Stimulated activated CD8-positive, alpha-beta memory T cell treated with anti-CD3 and anti-CD28 coated beads, Interleukin-7, amount 100 ng/mL, for 24 hours (primary cell): ENCODE measurements at places on chromosomes 7 and 10.

DNA sequence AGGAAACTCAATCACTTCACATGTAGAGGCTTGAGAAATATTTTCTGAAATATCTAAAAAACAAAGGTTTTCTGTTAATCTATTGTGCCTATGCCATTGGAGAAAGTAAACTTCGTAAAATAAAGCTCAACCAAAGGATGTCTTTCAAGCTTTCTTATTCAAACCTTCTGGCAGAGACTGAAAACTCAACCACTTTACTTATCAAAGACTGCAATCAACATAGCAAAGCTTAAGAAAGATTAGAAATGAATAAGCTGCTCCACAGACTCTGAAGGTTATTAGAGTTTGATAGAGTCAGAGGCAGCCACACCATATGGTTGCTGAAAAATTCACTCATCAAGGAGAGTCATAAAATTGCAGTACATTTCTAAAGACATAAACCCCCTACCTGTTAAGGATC, 245.8 kb upstream of the MEOX2 start:
- no peak for DNase-seq

DNA sequence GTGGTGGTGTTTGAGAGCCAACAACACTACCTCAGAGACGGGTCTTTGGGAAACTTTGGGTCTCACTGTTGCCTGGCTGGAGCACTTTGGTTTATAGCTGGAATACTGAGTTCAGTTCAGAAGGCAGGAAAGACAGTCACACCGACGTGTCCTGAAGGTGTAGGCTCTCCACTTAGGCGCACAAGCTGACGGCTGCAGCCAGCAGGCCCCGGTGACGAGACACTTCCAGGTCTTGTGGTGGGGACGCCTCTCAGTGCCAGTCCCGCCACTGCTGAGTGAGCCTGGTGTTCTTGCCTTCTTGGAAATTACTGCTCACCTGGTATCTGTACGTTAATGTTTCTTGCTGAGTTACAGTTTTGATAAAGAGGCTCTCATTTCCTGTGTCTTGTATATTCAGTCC, 74.0 kb downstream of the WDR37 start:
- DNase-seq: no peak

DNA sequence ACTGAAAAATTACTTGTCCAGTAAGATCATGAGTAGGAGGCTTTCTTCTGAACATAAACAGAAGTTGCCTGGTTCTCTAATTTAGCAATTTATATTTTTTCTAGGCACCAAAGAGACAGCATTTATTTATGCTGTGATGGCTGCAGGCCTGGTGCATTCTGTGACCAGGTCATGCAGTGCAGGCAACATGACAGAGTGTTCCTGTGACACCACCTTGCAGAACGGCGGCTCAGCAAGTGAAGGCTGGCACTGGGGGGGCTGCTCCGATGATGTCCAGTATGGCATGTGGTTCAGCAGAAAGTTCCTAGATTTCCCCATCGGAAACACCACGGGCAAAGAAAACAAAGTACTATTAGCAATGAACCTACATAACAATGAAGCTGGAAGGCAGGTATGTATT, 2.8 kb downstream of the WNT16 start:
- DNase-seq: no peak

DNA sequence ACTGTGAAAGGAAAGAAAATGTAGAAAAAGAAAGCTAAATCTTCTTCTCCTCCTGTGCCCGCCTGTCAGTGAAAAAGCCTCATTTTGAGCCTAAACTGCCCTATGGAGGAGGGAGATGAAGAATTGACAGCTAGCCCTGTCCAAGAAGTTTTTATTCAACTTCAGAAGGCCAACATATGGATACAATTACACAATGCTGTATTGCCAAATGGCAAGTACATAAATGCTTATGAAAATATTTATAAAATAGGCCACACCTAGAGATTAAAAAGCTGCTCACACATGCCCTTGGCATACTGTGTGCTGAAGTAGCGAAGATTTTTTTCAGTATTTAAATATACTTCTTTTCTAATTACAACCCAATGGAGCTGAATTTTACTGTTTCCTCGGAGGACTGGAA, 65.1 kb upstream of the NEBL start:
- DNase-seq: no peak

- DNase-seq: no peak
Measured at GRCh38 chr10:30798646-30799185, 169.2 kb upstream of the LYZL2 start.

DNA sequence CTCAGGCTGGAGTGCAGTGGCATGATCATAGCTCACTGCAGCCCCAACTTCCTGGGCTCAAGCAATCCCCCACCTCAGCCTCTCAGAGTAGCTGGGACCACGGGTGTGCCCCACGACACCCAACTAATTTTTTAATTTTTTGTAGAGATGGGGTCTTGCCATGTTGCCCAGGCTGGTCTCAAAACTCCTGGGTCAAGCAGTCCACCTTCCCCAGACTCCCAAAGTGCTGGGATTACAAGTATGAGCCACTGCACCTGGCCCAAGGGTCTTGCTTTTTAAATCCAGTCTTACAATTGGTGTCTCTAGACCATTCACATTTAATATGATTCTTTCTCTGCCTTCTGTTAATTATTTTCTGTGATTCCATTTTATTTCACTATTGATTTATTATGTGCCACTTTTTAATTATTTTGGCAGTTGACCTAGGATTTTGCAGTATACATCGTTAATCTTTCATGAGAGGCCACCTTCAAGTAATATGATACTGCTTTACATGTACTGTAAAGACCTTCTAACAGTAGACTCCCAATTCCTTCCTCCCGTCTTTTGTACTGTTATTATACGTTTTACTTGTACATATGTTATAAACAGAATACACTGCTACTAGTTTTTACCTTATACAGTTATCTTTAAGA, 18.7 kb downstream of the MMP21 start:
- DNase-seq: no peak

DNA sequence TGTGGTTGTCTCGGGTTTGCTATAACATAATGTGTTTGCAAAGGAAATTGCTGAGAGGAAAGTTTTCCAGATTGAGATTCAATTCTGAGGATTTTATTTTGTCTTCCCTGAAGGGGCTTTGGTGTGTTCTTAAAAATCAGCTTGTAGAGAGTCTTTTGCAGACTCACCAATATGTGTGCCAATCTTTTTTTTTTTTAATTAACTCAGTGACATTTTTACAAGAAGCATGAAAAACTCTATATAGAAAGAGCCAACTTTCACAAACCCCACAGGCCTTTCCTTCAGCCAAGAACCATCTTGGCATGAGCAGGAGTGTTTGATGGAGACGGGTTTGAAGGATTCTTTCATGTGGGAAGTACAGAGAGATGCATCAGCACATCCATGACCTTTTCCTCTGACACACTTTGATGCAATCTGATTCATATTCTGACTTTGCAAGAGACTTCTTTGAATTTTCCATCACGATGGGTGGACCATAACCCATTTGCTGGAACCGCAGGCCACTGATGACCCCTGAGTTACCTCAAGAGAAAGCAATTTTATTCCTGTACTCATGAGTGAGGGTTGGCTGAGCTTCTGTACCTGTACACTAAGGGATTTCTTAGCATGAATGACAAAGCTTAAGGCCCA, 892.6 kb downstream of the XPNPEP1 start:
- no peak for DNase-seq

DNA sequence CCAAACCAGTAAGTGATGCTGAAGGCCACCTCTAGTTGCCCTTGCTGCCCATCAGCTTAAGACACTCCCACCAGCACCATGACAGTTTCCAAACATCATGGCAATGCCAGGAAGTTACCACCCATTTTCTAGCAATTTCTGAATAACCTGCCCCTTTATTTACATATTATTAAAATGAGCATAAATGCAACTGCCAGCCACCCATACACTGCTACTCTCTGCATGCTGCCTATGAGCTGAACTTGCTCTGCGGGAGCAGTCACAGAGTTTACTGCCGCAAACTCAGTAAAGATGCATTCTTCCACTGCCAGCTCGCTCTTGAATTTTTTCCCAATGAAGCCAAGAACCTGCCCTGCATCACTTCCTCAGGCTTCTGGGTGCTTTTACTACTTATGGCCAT, 212.6 kb downstream of the SH2D4B start:
- DNase-seq: no peak

GRCh38 chr10:114367351-114368056, 36.8 kb downstream of the AFAP1L2 start:
- DNase-seq: no peak

DNA sequence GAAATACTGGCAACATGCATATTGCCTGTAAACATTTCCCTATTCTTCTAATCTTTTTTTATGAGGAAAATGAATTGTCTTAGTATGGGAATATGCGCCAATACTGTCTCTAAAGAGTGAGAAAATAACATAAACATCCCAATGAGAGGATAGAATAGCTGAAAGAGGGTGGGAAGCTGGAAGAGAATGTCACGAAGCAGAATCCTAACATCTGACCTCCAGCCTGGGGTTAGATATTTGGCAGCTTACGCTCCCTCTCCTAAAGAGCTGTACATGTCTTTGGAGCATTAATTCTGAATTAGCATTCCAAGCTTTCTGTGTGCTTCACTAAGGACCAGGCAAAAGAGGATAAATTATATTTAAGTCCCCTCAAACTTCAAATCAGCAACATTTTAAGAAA, 31.6 kb upstream of the SLC16A12 start:
- DNase-seq: no peak

DNA sequence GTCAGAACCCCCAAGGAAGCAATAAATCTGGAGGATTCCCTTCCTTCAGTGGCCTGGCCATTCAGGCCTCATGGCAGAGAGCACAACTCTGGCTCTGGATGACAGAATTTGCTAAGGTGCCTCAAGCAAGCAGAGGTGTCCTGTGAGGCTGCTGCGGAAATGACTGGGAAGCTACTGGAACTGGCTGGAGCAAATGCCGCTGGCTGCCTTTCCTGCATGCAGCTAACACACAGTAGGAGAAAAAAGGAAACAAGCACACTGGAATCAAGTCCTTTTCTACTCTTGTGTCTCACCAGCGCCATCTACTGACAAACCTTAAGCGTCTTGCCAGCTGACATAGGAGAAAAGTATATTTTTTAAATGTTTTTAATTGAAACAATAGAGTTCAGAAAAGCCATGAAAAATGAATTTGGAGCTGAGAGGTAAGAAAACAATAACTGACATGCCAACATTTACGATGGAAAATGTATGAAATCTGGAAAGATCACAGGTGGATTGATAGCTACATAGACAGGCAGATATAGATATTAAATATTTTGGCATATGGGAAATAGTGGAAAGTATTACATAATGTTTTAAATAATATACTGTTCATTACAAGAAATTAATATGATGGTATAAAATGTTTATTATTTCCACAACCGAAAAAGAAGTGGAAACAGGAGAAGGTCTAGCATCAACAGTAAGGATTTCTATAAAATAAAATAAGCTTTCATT, 951.6 kb downstream of the ANKRD7 start:
- DNase-seq: no peak

DNA sequence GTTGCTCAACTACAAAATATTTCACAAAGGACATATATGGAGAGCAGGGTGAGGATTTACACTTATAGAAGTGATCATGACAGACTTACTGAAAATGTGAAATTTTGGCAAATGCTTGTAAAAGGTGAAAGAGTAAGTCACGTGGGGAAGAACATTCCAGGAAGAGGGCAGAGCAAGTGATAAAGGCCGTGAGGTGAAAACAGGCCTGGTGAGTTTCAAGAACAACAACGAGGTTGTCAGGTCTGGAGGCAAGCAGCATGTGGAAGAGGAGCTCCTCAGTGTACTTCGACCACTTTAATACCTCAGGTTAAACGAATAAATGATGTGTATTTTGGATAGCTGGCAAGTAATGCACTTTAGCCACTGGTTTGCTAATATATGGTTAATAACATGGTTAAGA, 706.7 kb downstream of the PCDH15 start:
- DNase-seq: no peak

GRCh38 chr7:76269895-76270294, 32.6 kb upstream of the HSPB1 start:
- no peak for DNase-seq

DNA sequence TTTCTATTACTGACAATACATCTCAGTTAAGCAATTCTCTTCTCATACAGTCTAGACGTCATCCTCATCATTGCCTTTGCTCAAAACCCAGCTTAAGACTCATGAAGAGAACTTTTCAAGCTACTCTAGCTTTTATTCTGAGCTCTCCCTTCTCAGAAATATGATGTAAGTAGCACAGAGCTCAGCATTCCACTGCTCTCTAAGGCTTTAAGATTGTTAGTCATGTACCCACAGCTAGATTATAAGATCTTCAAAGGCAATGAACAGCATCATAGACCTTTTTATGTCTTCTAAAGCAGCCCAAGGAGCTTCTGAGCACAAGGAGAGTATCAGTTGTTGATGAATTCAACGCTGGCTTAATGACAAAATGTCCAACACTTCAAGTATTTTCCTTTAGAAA, 119.3 kb downstream of the NRP1 start:
- DNase-seq: no peak

GRCh38 chr7:68888971-68889385, 709.3 kb upstream of the AUTS2 start:
- no peak for DNase-seq

- no peak for DNase-seq
Measured at GRCh38 chr10:132184816-132185593, 1.7 kb upstream of the DPYSL4 start.
